Stomach (tissue), 19 donors: ENCODE measurements at places on chromosomes 3 and 15.

DNA sequence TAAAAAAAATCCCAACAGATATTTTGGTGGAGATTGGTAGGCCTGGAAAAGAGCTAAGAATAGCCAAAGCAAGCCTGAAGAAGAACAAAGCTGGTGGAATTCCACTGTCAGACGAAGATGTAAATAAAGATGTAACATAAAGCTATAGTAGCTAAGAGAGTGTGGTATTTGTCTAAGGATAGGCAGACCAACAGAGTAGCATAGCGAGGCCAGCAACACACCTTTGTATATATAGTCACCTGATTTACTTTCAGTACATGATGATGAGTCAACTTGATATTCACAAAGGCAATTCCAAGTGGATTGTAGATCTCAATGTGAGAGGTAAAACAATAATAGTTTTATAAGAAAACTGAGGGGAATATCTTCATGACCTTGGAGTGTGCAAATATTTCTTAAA lies 53.6 kb upstream of the SYN2 start:
- DNase-seq = no peak

DNA sequence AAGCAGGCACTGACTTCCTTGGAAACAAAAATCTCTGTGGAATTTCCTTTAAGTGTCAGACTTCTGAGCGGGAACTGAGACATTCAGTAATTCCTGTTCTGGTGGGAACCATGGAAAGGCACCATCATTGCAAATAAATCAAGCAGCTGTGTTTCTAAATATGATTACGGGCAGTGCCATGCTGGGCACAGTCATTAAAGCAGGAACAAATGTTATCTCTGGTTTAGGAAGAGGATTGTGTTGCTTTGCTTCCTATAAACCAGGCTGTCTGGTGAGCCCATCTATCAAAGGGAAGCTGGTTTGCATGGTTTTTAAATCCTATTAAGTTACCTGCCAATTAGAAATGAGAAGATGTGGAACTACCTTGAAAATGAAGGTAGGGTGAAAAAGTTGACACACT lies 86.7 kb downstream of the EBLN2 start:
- no peak for DNase-seq

DNA sequence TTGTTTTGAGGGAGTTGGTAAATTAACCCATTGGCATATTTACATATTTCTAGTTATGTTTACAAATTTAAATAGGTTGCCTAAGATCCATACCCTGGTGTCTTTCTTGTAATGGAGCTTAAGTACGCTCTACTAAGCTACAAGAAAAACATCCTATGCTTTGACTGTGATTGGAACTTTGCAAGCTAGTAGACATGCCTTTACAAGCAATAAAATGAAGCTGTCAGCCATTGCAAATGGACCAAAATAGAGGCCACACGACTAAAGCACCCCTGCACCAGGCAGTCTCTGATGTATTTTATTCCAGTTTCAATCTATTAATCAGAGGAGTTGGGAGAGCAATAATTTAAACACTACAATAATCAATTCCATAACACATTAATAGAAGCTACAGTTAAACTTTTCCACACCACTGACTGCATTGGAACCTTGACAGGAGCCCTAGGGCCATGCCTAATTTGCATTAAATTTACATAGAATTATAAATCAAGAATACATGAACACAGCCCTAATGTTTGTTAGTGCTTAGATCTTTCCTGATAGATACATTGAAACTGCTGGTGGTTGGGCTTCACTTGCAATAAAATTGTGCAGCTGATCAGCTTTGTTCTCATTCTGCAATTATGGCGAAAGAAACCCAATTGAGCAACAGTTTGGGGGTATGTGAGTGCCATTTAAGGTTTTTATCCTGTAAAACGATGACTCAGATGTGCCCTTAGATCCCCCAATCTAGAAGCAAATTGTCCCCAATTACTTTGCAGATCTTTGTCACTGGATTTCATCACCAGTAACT lies 360.1 kb downstream of the LSAMP start:
- DNase-seq = no peak

GRCh38 chr3:146803745-146804144 lies 198.6 kb upstream of the PLSCR5 start:
- no peak for DNase-seq

DNA sequence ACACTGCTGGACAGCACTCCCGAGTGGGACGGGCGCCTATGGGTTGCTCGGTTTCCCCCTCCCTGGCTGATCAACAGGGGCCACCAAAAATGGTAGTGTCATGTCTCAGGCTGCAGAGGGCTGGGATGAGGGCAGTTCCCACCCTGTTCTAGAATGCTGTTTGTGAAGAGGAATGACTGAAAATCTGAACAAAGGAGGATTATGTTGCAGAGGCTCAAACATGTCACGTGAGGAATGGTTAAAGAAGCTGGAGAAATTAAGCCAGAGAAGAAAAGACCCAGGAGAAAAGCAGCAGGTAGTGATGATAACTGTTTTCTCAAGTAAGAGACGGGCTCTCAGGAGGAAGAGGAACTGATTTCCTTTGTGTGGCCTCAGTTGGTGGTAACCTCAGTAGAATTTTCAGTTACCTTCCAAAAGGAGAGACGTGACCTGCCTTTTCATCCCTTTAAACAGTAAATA lies 10.4 kb downstream of the SPG21 start:
- DNase-seq = no peak

DNA sequence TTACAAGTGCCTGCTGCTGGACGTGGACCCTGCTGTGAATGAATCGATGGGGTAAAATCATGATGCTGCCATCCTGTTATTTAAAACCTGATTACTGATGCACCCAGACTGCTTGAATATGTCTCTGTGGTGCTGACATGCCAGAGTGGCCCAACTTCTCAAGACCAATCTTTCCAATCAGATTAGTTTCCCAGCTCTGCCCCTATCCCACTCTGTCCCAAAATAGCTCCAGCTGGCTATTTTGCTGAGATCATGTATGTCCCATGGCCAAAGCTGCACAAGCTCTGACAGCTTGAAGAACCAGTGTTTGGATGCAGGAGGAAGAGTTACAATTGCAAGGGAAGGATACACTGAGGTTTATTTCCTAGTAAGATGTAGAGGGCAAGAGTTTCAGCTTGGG lies 153.6 kb downstream of the TMEM108 start:
- DNase-seq = no peak

DNA sequence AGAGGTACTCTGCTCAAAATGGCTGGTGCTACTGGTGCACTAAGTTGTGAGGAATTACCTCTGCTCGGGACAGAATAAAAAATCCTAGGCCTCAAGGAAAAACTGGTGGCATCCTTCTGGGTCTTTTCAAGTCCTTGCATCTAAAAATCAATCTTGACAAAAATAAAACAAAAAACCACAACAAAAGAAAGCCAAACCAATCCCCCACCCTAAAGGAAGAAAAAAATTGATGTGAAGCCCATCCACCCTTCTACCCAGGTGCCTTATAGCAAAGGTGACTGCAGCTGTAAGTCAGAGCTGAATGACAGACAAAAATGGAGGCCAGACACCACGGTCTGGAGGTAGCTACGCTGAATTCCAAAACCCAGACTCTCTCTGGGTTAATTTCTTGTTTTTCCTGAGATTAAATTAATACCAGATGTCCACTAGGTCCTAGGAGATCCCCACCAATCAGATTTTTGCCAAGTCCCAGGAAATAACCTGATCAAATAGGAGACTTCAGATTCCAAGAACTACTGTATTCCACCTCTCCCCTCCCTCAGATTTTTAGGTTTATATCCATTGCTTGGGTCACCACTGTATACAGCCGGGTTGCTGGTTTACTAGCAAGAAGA lies 33.5 kb downstream of the ABCC5 start:
- no peak for DNase-seq
